NCI-H2029 treated with DMSO at 0.1 percent for 48 hours (cell line): ENCODE measurements at places on chromosomes 4 and X.

GRCh38 chr4:184968784-184969201 lies 49.5 kb upstream of the HELT start:
- DNase-seq: no peak

- DNase-seq: no peak
Observed at GRCh38 chr4:147846318-147847155, 114.6 kb downstream of the ARHGAP10 start.

DNA sequence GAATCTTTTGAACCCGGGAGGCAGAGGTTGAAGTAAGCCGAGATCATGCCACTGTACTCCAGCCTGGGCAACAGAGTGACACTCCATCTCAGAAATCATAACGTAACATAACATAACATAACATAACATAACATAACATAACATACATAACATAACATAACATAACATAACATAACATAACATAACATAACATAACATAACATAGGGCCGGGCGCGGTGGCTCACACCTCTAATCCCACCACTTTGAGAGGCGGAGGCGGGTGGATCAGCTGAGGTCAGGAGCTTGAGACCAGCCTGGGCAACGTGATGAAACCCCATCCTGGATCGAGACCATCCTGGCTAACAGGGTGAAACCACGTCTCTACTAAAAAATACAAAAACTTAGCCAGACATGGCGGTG lies 76.7 kb downstream of the NOCT start:
- no peak for DNase-seq

DNA sequence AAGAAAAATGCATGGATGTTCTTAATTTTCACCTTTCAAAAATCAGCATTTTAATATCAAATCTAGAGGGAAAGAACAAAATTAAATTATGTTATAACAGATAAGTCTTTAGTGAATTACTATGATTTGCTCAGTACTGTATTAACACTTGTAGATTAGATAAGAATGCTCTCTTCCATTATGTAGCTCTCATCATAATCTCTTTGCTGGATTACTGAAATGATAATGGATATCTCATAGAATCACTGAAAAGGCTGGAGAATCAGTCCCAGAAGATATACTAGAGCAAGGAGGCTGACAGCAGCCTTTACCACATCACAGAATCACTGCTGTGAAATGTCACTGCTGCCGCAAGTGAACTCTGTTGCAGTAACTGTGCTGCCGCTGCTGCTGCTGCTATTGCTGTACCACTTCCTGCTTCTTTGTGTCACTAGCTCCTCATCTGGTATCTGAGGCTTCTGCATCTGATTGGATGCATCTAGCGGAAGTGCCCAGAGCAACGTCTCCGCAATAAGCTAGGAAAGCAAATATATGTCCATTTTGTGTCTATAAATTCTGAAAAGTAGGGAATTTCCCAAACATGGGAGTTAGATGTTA lies 738.2 kb downstream of the ADGRL3 start:
- no peak for DNase-seq

DNA sequence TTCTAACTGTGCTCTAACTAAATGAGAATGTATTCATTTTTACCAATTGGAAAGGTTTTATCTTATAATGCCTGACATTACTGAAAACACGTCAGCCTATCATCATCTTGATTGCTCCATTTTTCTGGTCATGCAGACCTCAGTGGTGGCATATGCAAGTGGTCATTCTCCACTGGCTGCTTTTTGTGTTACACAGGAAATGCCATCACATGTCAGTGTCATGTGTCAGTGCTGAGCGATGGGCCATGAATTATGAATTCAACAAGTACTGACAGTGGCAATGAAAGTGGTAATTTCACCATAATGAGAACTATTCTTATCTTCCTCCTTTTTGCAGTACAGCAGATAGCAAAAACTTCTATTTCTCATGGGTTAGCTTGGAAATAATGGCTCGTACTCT lies 190.5 kb downstream of the PACRGL start:
- DNase-seq: no peak

GRCh38 chrX:103250977-103251376 lies 4.0 kb downstream of the TCEAL8 start:
- no peak for DNase-seq

DNA sequence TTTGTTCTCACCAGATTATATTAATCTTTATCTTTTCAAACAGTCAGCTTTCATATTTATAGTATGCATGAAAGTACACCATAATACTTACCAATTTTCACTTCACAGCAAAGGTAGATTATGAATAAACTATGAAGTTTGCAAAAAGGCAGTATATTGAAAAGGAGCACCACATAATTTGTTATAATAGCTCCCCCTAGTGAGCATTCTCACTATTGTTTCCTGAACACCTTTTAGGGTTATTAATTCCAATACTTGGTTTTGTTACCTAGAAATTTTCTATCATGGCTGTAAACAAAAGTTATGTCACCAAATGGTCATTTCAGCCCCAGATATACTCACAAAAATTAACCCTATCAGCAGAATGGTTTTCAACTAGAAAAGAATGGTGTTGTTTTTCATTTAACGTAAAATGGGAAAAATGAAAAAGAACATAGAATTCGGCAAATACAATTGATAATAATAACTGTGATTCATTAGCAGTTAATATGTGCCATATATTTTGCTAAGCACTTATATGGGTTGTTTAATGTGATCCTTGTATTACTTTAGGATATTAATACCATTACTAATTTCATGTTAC lies 30.2 kb upstream of the NKX6-1 start:
- peak; percentile 37 for DNase-seq
